Stimulated activated naive CD8-positive, alpha-beta T cell treated with anti-CD3 and anti-CD28 coated beads, Interleukin-15, amount 100 ng/mL, for 72 hours (primary cell): ENCODE measurements at places on chromosomes 11 and 22.

- DNase-seq: no peak
Observed at GRCh38 chr11:17405232-17406005, 17.0 kb upstream of the KCNJ11 start.

DNA sequence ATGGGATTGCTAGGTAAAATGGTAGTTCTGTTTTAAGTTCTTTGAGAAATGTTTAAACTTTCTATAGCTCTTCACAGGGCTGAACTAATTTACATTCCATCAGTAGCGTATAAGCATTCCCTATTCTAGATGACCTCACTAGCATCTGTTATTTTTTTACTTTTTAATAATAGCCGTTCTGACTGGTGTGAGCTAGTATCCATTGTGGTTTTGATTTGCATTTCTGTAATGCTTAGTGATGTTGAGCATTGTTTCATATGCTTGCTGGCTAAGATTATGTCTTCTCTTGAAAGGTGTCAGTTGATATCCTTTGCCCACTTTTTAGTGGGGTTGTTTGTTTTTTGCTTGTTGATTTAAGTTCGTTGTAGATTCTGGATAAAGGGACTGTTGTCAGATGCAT, 35.9 kb downstream of the MMP27 start:
- DNase-seq: no peak

GRCh38 chr11:60242740-60243239, at the start of gene MS4A4E:
TSS of gene MS4A4E (minus strand) at chr11:60243137. CDS start at chr11:60230055, 13,082 bp downstream.
- no peak for DNase-seq

DNA sequence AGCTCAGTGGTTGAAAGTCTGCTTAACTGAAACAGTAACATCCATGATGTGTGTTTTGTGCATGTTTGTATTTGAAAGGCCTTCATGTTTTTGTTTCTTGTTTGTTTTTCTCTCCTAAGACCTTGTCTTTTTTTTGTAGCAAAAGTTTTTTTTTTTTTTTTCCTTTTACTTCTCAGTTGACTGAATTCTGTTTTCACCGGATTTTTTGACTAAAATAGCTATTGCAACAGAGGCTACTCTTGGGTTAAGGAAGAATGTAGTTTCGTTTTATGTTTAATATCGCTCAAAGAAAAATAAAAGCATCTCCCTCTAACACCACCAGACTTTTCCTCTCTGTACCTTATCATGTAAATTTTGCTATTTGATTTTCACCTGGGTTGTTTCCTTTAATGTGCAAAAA, 15.1 kb downstream of the APOL6 start:
- DNase-seq: no peak

DNA sequence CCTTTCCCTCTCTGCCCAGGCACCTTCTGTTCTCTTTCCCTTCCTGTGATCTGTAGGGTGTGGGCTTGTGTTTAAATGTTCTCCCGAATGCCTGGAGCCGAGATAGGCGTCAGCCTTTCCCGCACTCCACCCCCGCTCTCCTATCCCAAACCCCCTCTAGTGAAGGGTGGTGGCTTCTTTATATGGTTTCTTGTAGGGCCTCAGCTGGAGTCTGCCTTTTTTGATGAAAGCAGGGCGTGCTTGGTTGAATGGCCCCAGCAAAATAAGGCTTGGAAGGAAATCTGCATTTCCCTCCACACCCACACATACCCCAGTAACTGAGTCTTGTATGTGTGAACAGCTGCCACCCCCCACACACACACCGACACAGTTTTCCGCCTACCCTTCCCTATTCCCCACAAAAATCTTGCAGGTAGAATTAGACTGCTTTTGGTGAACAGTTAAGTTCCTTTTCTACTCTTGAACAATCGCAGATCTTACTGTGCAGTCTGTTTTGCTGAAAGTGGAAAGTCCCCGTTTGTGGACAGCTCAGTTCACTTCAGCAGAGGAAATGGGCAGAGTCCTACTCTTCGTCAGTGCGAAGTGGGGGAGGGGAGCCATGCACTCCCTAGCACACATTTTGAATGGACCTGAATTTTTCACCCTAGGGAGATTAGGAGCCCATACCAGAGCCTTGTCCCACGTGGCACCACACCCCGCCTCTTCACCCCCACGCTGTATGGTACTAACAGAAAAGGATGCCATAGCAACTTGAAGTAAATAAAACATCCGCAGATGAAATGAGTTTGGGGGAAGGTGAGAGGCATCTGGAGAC, 25.5 kb upstream of the GRK2 start:
- peak; percentile 71 for DNase-seq

- DNase-seq: peak; percentile 65
Observed at GRCh38 chr11:3947061-3947460, 91.6 kb downstream of the STIM1 start.

DNA sequence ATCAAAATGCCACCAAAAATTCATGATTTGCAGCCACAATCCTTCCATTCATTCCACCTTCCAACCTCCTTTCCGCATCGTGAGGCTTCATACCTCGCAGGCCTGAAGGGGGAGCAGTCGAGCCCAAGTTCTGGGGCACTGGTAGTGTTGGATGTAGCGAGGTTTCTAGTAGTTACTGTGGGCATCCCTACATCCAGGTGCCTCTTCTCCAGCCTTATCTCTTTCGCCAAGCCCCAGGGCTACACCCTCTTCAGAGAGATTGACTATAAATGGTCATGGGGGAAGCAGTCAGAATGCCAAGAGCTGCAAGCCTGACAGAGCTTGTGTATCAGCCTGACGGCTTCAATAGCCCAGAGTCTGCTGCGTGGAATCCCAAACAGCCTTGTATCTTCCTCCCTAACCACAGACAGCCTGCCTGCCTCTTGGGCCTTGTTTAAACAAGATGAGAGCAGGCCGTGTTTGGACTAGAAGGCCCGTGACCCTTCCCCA, 28.9 kb downstream of the CLMP start:
- DNase-seq: no peak

DNA sequence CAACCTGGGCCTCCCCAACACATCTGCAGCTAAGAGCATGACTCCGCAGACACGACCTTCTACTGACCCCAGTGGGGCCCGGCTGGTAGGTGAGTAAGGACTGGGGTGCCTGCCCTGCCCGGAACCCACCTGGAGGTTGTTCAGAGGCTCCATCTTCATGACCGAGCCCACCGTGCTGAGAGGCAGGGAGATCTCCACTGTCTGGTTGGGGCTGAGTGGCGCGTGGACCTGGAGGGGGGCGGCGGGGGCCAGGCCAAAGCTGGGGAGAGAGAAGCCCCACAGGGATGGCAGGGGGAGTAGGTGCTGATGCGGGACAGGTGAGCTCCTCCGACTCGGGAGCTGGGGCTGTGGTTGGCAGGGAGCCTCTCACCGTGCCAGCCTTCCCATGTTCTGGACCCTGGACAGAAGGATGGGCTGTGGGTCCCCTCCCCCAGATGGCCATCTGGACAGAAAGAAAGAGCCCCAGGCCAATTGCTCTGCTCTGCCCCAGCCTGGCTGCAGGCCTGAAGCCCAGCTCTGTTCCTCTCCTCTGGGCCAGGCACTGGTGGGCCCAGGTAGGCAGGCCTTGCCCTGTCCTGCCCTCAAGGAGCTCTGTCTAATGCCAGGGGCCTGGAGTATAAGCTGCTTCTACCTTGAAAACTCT, 16.3 kb upstream of the RASL10A start:
- no peak for DNase-seq

DNA sequence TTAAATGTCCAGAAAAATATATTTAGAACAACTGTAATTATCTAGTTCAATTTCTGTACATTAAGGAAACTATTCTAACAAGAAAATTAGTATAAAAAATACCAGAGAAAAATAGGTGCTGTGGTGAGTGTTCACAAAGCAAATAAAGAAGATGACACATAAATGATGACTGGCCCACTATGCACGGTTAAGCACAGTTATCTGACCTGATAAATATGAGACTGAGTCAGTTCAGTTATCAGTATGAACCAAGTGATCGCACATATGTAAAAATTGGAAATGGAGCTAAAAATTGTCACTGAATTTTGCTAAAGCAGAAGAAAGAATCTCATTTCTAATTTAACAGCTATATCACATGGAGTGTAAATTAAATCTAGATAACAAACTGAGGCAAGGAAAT, 18.8 kb upstream of the MAML2 start:
- DNase-seq: no peak

DNA sequence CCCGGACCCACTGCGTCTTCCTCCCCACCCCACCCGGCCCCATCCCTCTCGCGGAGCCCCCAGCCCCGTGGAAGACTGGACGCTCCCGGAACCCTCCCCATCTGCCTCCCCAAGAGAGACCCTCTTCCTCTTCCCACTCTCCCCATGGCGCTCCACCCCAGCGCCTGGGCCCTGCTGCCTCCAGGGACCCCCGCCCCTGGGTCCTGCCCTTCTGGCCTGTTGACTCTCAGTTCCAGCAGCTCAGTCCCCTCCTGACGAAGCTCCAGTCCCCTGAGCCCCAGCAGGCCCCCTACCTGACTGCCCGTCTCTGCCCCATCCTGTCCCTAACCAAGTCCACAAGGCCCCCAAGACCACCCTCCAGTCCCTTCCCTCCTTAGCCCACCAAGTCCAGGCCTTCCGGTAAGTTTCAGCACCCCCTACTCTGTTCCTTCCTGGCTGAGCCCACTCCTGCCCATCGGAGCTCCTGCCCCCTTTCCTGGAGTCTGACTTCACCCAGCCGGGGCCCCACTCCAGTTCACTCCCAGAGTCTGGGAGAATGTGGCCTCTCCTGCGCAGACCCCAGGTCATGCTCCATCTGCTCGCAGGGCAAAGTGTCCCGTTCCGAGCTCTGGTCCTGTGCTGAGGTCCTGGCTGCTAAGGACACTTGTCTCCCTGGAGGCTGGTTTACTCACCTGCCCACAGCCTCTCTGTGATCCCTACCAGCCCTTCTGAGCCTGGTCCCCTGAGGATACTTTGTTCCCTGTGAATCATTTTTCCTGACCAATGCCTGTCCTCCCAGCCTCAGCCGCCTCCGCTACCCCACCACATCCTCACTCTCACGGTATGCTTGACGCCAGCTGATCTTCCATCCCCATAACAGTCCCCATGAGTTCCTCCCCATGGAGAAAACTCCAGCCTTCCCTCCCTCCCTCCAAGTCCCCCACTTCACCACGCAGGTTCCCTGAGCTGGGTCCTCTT, 722 bp downstream of the IFITM10 start:
- DNase-seq: no peak

DNA sequence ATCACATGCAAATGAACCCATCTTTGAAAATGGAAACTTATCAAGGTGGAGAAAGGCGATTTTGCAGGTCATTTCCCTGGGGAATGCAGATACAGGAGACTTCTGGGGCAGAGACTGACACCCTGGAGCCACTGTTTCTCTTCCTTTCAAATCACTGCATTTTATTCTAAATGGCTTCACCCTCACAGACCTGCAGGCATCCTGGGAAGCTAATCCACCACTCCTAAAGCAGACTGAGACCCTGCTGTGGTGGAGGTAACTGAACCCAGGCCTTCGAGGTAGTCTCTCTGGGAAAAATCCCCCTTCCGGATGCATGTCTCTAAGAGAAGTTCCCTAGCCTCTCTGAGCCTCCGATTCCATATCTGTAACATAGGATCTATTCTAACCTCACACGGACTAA, 20.9 kb upstream of the CSNK2A3 start:
- DNase-seq: no peak

DNA sequence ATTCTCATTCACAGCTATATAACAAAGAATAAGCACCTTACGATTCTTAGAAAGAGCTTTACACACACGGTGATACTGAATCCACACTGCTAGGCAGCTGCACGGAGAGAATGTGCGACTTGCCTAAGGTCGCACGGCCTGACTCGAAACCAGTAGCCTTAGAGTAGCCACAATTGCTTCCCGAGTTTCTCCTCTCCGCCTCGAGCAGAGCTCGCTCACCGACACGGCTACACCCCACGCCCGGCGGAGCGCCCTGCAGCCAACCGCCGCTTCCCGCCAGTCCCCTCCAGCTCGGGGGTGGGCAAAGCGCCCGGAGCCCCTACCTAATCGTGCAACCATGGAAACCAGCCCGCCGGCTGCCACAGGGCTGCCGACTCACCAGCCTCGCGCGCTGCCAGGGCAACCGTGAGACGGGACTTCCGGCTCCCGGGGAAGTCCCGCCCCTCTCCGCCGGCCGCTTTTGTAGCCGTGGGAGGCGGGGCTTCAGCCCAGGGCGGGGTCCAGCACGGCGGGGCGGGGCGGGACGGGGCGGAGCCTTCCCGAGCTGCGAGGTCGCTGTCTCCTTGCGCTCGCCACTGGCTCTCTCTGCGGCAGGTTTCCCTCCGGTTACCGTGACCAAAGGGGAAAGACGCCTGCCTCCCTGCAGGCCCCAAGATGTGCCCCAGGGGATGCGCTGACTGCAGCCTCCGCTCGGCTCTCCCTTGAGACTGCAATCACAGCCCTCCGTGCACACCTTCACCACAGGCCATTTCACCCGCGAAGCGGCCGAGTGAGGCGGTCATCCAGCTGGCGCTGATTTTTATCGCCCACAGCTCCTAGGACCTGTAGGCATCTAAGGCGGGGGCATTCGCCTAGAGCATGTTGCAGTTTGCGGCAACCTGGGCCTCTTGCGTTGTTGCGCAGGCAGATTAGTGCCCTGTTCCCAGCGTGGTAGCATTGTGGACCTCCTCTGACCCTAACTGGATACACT, 1.1 kb downstream of the BSCL2 start:
- peak; percentile 91 for DNase-seq

DNA sequence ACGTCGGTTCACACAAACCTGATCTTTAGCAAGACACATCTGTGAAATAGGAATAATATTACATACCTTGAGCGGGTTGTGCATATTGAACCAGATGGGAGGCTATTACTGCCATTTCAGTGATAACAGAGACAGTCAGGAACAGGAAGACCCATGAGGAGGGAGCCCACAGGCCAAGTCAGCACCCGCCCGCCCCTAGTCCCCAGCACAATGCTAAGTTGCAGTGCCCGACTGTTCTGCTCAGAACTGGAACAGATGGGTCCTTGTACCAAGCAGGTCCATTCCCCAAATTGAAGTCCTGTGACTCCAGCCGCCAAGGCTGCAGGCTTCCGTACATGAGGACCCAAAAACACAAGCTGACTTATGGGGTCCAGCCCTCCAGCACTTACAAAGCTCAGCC, 9.3 kb downstream of the CXCR5 start:
- DNase-seq: no peak

DNA sequence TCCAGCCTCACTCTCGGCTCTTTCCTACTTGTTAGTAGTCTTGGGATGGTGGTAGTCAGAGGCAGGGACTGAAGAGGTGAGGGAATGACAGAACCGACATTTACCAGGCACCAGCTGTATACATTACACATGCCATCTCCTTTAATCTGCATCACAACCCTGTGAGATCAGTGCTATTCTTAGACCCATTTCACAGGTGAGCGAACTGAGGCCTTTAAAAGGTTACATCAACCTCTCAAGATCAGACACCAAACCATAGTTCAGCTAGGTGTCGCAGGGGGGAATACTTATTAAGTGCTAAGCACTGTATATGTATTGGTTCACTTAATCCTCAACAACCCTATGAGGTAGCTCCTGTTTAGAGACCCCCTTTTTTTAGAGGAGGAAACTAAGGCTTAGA, 5.6 kb downstream of the PLA2G3 start:
- no peak for DNase-seq

DNA sequence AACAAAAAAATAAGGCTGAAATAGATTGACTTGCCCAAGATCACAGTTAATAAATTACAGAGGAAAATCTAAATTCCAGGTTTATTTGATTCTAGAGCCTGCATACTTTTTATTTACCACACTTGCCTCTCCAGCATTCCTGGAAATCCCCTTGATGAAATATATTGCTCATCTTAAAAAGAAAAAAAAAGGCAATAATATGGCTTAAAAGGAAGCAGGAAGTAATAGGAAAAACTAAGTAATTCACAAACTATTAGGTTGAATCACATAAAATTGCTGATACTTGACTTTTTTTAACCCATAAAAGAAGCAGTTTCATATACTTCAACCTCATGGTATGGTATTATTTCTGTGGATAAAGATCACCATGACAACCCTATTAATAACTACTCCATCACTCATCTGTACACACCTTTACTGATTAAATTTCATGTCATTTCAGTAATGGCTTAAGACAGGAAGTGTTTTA, 52.9 kb downstream of the COPB1 start:
- no peak for DNase-seq

- DNase-seq: no peak
Observed at GRCh38 chr11:130516554-130517505, 68.4 kb downstream of the ADAMTS15 start.
